ENCODE measurements at places on chromosomes 2 and 18. TPM values are rescaled to one million over a fixed set of nuclear protein-coding genes. Genes with fewer than 3 reads are reported as not detected.

DNA sequence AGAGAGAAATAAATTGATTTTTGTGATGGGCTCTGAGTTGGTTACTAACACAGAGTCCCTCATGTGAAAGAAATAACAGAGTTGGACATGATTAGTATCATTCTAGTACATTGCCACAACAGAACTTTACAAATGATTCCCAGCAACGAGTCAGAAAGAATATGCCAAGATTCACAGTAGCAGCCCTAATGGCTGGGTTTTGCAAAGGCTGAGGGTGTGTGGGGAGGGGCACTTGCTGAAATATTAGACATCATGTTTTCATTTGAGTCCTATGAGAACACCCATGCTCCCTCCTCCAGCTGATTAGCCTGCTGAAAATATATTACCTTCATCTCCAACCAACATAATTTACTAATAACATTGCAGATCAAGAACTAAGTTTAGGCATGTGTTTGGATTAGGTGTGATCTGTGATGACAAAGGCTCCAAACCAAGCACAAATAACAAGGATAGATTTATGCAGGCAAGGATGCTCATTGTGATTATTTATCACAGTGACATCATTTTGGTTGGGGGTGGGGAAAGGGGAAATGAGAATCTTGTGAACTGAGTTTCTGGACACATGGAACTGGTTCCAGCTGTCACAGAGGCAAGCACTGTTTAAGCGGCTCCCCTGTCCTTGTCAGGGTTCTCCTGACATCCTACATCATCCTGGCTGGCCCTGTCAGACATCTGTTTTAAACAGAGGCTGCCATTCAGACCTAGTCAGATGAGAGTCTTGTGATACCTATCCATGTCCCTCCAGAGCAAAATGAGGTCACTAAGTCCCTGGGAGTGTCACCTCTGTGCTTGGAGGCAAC, 205.8 kb upstream of the NCKAP5 start:
- DNase-seq = no peak

The FAM237A gene
- not detected for total RNA-seq

The CDH20 gene
- total RNA-seq = not detected

GRCh38 chr2:196962325-196962724, 35.8 kb upstream of the PGAP1 start:
- DNase-seq = peak; percentile 14

The VPS54 gene
- total RNA-seq = 7.0 TPM

- DNase-seq = no peak
These were observed 48.0 kb downstream of the ARHGAP15 start for GRCh38 chr2:143177096-143177786.

The LRRC30 gene
- total RNA-seq = not detected

DNA sequence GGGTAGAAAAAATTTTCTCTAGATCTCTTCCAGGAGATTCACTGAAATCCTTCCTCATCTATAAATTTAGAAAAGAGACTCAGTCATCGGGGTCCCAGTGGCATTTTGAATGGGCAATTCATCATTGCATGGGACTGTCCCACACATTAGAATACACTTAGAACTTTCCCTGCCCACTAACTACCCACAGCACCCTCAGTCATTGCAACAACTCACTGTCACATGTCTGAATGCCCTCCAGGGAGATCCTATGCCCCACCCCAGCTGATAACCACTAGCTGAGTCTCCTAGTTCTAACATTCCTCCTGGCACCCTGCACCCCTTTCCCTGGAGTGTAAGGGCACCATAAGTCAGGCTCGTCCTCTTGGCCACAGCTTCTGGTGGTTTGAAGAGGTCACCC, 89.6 kb downstream of the INSIG2 start:
- peak; percentile 46 for DNase-seq

The UGT1A6 gene
- total RNA-seq = not detected

The GNLY gene
- 2.6 TPM for total RNA-seq

GRCh38 chr18:55509631-55510324, 78.2 kb downstream of the TCF4 start:
- DNase-seq = no peak

DNA sequence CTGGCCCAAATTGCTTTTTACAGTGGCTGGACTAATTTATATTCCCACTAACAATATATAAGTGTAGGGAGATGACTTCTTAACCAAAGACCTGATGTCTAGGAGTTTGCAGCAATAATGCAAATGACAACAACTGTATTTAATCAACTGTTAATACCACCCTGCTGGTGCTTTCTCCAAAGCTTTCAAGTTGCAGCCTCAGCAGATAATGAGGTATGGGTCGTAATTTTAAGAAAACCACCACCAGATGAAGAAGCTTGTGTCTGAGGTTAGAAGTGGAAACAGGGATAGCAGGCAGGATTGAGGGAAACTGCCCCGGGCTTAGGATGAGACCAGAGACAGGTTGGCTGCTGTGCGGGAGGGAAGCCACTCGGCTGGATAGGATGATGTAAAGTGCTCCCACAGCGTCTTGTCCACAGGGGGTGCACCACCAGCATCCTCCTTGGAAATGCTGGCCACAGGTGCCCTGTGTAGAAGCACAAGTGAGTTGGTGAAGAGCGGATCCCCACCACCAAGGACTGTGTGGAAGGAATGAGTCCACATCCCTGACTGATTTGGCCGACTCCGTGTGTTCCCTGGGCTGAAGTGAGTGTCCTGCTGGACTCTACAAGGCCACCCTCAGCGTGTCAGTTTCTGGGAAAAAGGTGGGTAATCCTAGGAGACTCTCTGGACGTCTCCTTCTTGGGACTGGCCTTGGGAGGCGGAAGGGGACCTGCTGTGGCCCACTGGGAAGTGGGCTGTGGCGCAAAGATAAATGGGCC, 76.1 kb upstream of the SMAD2 start:
- DNase-seq = no peak

DNA sequence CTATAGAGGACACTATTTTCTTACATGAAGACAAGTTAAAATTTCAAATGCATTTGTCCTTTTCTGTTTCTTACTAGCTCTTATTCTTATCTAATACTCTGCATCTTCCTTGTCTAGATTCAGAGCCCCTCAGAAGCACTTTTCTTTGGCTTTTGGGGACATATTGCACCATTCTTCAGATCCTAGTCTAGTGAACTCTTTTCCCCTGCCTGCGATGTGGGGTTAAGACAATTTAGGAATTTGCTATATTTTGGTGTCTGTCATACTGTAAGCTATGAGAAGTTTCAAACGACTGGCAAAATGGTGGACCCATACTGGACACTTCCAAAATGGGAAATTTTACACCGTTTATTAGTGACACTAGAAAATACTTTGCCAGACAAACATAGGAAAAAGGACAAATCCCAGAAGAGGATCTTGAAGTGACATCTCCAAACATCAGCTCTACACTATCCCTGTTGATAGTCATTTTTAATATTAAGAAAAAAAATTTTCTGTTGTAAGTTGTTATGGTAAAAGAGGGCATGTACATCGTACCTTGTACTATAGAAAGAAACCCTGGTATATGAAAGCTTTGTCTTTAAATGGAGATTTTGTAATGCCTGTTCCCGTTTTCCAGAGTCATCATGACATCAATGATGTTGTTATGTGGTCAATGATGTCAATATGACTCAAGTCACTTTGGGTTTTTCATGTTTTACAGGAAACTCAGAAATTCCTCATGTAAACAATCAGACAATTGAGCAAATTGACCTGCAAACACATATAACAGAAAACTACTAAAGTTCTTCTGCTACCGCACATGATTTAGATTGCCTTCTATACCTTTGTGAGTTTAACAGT, 4.4 kb upstream of the KYNU start:
- no peak for DNase-seq

- DNase-seq = no peak
These were observed 43.3 kb downstream of the PLB1 start for GRCh38 chr2:28539118-28539541.

The ZNF514 gene
- total RNA-seq = 9.7 TPM

All from activated naive CD4-positive, alpha-beta T cell treated with anti-CD3 and anti-CD28 coated beads for 36 hours (primary cell).